ENCODE measurements at places on chromosomes 1 and 21. TPM values are rescaled to one million over a fixed set of nuclear protein-coding genes. Genes with fewer than 3 reads are reported as not detected.

The TGFB2 gene
- total RNA-seq, result not detected

The TAS1R2 gene
- total RNA-seq, result not detected

The ZNF697 gene
- total RNA-seq, result 4.8 TPM

The SLAMF9 gene
- total RNA-seq, result not detected

The IQGAP3 gene
- 11.2 TPM for total RNA-seq

The SELL gene
- total RNA-seq, result 92.7 TPM

The MR1 gene
- total RNA-seq, result 14.6 TPM

All from activated CD4-positive, alpha-beta T cell treated with anti-CD3 and anti-CD28 coated beads, Interleukin-2, amount 10 ng/mL, durations not matched to agents 24 days and 14 days (primary cell).